ENCODE measurements at places on chromosomes 2 and 18.

GRCh38 chr2:222993920-222994650, 57.9 kb upstream of the KCNE4 start:
- DNase-seq, result peak; percentile 99

- no peak for DNase-seq
Observed at GRCh38 chr18:38019292-38019691, 453.7 kb upstream of the CELF4 start.

DNA sequence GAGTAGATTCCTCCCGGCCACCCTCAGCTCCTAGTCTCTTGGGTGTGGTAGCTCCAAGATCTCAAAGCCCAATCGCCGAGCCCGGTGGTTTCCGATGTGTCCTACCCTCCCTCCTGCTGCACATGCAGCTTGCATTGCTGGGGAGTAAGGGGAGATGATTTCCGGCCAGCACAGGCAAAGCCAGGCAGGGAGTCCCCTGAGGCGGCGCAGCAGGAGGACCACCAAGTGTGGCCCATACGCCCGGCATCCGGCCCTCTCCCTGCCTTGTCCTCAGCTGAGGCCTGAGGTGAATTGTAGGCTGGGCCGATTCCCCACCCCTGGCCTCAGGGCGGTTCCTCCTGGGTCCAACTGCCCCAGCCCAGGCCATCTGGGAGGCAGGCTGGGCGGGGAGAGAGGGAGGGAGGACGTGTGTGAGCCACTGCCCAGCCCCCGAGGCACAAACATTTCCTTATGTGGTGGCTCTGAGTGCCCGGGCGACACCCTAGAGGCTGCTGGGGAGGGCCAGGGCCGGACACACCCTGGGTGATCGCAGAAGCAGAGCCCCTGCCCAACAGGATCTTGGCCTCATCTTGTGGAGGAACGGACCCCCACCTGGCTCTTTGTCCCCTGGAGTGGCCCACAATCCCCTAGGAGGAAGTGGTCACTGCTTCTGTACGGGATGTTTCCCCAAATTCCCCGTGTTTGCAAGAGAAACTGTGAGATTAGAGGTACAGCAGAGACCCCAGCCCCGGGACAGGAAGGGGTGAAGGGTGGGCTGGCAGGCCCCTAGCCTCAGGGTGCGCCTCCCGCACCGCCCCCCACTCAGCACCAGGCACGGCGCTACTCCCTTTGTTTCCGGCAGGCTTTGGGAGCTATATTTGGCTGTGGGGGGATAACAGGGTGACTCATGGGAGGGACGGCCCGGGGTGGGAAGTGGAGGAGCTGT, 41.9 kb upstream of the PTMA start:
- DNase-seq, result peak; percentile 96

DNA sequence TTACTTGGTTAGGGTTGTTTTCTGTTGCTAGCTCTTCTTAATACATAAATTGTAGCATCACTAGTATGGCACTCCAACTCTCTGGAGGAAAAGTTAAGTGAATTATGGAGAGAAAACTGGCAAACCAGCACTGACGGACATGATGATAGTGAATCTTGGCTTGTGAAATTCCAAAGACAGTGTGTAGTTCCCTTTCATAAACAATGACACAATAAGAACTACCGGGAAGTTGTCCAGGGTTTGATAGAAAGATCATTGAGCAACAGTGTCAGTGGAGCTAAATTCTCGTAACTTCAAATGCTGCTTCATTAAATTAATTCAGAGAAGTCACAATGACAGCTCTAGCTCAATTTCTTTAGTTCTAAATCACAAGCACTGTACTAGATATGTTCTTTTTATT, 66.5 kb downstream of the RIT2 start:
- DNase-seq, result peak; percentile 4

- no peak for DNase-seq
Observed at GRCh38 chr18:42641996-42642395, 473.5 kb downstream of the RIT2 start.

DNA sequence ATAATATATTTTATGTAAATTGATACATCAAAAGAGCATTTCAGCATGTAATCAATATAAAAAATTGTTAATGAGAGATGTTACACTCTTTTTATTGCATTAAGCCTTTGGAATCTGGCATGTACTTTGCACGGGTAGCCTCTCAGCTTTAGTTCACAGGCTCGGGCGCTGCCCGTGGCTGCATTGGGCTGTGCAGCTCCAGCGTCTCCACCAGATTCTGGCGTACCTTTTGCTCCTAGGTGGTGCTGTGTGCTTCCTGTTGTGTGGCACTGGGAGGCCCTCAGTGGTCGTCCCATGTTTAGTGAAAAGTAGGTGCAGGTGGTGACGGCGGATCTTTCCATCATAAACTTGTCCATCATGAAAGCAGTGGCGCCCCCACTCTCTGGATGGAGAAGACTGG, 24.4 kb downstream of the LRRFIP1 start:
- no peak for DNase-seq

DNA sequence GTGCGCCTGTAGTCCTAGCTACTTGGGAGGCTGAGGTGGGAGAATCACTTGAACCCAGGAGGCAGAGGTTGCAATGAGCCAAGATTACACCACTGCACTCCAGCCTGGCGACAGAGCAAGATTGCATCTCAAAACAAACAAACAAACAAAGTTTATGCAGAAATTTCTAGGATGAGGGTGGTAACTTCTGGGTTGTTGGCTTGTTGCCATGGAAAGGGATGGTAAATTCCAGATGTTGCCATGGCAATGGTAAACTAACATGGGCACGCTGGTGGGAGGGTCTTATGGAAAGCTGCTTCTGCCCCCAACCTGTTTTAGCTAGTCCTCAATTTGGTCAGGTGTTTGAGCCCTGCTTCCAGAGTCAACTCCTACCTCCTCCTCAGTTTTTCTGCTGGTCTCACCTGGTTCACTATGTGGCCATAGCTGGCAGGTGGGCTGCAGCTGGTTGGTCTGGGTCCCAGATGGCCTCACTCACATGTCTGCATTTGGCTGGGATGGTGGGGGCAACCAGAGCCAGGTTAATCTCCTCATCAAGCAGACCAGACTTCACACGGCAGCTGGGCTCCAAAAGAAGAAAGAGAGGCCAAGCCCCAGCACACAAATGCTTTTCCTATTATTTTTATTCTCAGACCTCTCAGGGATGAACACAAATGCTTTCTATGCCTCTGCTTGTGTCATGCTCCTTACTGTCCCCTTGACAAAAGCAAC, 26.6 kb upstream of the TEX44 start:
- DNase-seq, result no peak

- no peak for DNase-seq
Observed at GRCh38 chr2:162056796-162057399, 17.1 kb downstream of the DPP4 start.

GRCh38 chr2:83058683-83059082, 1400.4 kb downstream of the SUCLG1 start:
- no peak for DNase-seq

- DNase-seq, result no peak
Observed at GRCh38 chr2:156753766-156754165, 317.6 kb downstream of the GPD2 start.

DNA sequence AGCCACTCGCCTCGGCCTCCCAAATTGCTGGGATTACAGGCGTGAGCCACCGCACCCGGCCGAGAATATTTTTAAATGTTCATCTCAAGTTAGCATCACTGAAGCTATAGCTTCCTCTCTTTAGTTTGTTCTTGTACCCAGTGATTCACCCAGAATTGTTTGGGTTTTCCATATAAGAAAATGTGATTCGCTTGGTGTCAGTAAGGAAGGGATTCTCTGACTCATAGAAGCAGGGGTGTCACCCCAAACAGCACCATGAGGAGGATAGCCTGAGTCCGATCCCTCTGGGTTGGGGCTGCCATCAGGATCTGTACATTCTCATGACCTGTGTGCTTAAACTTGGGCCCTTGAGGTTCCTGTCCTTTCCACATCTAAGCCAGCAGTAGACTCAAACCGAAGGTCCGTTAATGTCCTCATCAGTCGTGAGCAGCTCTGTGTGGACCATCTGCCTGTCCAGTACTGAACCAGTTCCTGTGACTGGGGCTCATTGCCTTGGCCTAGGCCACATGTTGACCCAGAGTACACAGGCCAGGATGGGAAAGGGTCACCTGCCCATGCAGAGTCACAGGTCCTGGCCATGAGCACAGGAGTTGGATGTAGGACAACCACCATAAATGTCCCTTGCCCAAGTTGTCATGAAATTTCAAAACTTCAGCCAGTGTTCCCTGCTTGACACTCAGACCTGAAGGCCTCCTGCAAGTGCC, 311.9 kb downstream of the GBX2 start:
- no peak for DNase-seq

- no peak for DNase-seq
Observed at GRCh38 chr2:217725409-217725808, 277.4 kb downstream of the TNS1 start.

- DNase-seq, result no peak
Observed at GRCh38 chr2:43727634-43728014, 46.2 kb upstream of the DYNC2LI1 start.
